ENCODE measurements at places on chromosomes 7 and 10.

- no peak for DNase-seq
Measured at GRCh38 chr10:72264536-72264935, 9.2 kb upstream of the DDIT4 start.

- DNase-seq, result no peak
Measured at GRCh38 chr10:97140902-97141745, 44.6 kb downstream of the SLIT1 start.

- no peak for DNase-seq
Measured at GRCh38 chr7:46545790-46546189, 624.7 kb upstream of the IGFBP3 start.

GRCh38 chr7:98875501-98875900 lies 2.8 kb upstream of the TRRAP start:
- DNase-seq, result no peak

DNA sequence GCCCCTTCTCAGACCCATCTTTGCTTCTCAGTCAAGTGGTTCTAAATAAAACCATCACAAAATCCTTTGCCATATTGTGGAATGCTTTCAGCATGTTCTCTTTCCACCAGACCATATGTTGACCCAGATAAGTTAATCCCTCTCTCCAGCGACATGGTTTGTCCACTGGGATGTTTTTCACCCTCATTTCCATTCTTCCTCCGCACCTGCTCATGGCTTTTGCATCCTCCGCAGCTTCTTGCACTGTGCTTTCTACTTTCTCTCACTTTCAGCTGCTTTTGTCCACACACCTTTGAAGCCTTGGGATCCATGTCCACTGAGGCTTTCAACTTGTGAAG lies 52.3 kb upstream of the WAC start:
- no peak for DNase-seq

DNA sequence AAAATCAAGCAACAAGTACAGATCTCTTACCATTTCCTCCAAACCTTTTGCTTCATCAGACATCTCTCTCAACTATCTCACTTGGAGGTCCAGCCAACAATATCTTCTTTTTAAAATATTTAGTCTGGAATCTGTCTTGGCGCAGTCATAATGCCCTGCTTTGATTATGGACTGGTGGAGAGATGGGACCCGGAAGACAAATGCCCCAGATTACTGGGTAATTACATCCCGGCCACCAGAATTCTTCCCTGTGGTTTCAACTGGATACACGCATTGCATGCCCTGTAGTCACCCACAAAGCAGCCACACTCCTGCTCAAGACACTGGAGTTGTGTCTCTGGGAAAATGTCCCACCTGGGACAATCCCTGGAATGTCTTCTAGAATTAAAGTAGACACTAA lies 65.5 kb downstream of the BPGM start:
- DNase-seq, result no peak

- DNase-seq, result no peak
Measured at GRCh38 chr10:44198096-44198779, 186.7 kb downstream of the CXCL12 start.

DNA sequence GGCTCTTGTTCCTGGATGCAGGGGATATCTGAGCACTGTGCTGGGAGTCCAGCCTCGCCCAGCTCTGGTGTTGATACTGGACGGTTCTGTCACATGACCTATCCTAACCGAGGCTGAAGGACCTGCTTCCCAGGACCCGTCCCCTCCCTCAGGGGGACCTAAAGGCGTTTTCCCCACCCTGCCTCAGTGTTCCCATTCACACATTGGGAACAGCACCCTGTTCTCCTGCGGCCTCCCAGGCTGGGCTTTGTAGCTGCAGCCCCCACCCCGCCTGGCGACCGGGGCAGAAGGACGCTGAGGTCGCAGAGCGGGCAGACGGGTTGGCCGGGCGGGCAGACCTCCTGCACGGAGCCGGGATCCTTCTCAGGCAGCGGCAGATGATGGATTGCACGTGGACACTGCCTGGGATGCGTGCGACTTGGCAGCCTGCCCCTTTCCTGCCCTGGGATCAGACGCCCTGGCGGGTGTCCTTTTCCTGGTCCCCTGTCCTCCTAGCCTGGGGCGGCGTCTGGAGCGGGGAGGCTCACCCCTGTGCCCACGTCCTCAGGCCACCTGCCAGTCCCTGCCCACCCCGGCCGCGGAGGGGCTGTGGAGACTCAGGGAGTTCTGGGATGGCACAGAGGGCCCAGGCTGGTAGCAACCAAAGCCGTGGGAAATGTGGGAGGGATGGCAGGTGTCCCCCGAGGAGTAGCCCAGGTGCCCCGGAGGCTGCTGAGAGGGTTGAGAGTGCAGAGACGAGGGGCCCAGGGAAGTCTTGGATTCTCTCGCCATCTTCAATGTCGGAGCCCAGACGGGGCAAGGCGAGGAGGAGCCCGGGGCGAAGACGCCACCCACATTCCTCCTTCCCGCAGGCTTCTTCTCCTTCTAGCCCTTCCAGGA lies 17.2 kb upstream of the PSMG3 start:
- no peak for DNase-seq

- no peak for DNase-seq
Measured at GRCh38 chr7:40629891-40630290, 495.1 kb downstream of the SUGCT start.
